ENCODE measurements at places on chromosomes 7 and 10. TPM values are rescaled to one million over a fixed set of nuclear protein-coding genes. Genes with fewer than 3 reads are reported as not detected.

DNA sequence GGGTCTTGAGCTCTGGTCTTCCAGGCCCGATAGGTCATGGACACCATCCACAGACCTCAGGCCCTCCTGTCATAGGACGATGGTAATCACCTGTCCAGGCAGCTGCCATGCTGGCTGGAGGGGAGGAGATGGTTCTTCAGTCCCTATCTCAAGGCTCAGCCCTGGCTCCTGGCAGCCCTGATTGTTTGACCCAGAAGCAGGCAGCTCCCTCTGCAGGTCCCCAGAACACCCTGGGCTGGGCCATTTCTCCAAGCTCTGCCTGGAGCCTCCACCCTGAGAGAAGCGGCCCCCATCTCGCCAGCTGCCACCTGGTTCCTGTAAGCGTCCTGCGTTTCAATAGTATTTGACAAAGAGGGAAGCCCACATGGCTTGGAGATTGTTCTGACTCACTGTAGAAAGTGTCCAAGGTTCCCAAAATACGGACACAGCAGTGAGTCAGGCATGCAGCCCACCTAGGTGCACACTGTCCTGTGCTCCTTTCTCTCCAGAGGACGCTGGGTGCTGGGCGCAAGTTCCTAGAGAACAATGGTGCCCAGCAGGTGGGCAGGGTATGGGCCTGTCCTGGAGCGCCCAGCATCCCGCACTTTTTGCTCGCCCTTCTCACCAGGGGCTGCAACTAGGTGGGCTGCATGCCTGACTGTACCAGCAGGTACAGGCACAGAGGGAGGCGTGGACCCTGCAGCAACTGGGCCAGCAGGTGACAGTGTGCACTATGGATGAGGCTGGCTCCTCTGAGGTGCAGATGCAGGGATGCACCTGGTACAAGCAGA is 72.4 kb upstream of the EBF3 start:
- DNase-seq: no peak

GRCh38 chr10:58531084-58531695 is 18.5 kb downstream of the BICC1 start:
- DNase-seq: no peak

- DNase-seq: no peak
Observed at GRCh38 chr10:114397651-114398145, 6.6 kb downstream of the AFAP1L2 start.

DNA sequence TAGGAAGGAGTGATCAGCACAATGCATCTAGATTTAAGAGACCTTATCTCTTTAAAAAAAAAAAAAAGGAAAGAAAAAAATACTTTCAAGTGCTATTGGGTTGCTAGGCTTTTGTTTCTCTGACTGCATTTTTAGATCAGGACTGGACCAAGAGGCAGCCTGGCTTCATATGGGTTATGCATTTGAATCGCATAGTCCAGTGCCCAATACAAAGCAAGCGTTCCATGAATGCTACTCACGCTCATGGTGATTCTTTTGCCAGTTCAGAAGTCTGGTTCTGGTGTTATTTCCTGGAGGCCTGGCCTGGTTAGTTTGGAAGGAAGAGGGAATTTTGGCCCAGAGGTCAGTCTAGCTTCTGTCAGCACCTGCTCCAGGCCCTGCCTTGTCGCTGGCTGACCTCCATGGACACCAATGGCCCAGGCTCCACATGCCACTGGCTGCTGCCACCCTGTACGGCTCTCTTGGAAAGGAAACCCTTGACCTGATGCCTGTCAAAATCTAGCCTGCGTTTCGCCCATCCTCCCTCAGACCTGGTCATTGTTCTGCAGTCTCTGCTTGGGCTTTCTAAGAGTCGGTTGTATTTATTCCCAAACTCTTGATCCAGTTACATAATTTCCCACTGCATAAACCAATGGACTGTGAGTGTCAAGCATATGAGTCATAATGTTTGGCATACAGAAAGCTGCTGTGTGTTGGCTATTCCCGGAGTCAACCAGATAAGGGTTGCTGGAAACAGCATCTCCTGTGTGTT is 74.3 kb upstream of the MKX start:
- DNase-seq: no peak

DNA sequence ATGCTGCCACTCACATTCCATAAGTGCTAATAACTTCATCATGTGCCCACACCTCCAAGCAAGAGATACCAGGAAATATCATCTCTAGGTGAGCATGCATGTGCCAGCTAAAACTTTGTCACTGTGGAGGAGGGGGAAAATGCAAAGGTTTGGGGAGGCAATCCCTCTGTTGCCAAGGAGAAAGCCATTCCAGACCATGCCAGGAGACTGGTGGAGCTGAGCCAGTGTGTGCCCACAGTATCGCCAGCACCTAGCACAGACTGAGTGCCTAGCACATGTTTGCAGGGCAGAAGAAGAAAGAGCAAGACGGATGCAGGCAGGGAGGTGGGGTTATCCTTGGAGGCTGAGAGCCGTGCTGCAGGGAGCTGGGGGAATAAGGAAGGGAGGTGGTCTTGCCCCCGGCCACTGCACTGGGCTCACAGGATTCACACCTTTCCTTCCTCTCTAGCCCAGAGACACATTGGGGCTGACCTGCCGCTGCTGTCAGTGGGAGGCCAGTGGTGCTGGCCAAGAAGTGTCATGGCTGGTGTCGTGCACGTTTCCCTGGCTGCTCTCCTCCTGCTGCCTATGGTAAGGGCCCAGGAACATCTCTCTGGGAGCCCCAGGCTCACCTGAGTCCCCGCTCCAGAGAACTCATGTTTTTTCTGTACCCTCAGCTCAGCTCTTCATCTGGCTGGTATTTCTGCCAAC is 10.8 kb downstream of the ADCYAP1R1 start:
- DNase-seq: no peak

GRCh38 chr10:11831520-11831951 is 8.4 kb downstream of the PROSER2 start:
- no peak for DNase-seq

DNA sequence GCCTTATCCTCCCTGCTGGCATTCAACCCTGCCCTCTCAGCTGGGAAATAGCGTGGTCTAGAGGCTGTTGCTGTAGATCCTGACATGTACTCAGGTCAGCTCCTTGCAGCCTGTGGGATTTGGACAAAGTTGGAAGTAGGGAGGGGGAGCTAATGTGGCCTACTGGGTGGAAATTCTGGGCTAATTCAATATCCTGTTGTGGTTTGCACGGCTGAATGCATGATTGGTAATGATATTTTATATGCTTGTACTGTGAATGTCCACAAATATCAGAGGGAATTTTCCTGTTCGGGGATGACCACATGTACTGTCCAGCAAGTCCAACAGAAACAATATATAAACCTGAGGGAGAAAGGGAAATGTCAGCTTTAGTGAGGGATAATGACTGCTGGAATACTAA is 22.1 kb upstream of the NPVF start:
- no peak for DNase-seq

- no peak for DNase-seq
Observed at GRCh38 chr10:77378366-77379349, 258.9 kb downstream of the KCNMA1 start.

GRCh38 chr10:113071446-113071845 is 121.4 kb downstream of the TCF7L2 start:
- no peak for DNase-seq

- no peak for DNase-seq
Observed at GRCh38 chr10:78653555-78653954, 415.2 kb upstream of the ZMIZ1 start.

DNA sequence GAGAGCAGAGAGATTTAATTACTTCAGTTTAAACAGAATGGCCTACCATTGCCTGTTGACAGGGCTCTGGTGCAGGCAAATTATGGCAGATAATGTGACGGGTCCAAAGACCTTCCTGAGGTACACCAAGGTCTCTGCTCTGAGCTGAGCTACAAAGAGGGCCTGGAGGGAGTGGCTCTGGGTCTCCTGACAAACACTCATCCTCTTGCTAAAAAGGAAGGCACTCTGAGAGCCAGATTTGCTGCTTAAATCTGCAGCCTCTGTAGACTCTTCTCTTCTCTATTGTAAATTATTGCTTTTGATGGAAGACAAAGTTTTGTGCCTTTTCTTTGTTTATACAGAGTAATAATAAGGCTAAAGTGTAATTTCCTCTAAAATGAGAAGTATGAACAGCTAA is 529.5 kb upstream of the FZD8 start:
- no peak for DNase-seq

Gene ALOX5
- total RNA-seq: 33.4 TPM

Gene NANOS1
- 2.9 TPM for total RNA-seq

Gene ANKRD22
- 1.6 TPM for total RNA-seq

Gene BTAF1
- 105 TPM for total RNA-seq

Gene P4HA1
- total RNA-seq: 25.0 TPM

Measured in breast epithelium (tissue), 4 donors.